ENCODE measurements at places on chromosomes 4 and X.

- peak; percentile 72 for DNase-seq
Measured at GRCh38 chrX:100409610-100410590, at the start of gene PCDH19. TSS of gene PCDH19 (minus strand) at chrX:100410273. CDS start at chrX:100408597, 1,676 bp downstream.

DNA sequence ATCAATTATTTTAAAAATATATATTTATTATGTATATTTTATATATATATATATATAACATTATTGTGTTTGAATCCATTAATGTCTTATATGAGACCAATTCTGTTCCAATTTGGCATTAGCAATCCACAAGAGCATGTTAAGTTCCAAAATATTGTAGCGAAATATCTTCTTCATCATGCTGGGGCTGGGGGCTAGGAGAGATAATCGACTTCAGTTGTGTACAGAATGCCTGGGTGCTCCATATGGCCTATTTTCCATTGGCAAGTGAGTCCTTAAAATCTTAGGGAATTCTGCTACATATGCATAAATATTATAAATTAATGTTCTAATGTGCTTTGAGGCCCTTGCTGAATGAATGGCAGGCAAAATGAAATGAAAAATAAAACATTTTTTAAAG is 117.7 kb downstream of the PCDH7 start:
- no peak for DNase-seq

DNA sequence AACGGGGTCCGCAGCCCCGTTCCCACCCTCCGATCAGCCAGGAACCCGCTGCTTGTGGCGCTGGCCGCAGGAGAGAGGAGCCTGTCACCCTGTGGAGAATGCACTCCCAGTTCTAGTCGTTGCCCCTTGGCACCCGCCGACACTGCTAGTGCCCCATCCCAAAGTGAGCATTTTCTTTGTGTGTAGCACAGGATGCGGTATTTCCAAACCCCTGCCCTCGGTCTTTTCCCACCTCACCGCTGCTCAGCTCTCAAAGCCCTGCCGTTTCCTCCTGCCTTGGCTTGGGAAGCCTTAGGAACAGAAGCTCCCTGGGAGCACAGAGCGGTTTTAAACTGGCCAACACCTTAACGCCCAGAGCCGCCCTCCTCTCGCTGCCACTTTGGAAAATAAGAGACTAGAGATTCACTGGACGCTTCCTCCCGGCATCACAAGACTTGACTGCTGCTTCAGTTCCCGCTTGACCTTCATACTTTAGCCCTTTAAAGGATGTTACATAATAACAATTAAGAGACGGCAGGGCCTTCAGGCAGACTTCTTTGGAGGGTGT is 772 bp downstream of the CYP4V2 start:
- DNase-seq, result no peak

- DNase-seq, result no peak
Measured at GRCh38 chr4:107578321-107578720, 141.7 kb downstream of the PAPSS1 start.

DNA sequence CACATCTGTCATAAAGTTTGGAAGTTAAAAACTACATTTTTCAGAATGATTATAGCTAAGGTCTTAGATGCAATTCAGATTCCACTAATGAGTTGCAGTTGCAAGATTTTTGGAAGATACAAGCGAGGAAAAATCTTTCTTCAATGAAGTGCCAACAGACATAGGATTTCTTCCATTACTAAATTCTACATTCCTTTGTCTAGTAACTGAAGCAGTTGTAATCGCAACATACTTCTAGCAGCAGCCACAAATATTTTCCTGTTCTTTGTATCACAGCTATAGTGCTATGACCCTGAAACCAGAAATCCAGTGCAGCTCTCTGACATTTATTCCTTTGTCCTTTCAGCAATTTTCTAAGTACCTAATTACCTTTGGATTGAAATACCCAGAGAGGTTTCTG is 225.2 kb upstream of the SLIT2 start:
- no peak for DNase-seq

GRCh38 chr4:23805450-23805851 is 84.4 kb downstream of the PPARGC1A start:
- DNase-seq, result no peak

DNA sequence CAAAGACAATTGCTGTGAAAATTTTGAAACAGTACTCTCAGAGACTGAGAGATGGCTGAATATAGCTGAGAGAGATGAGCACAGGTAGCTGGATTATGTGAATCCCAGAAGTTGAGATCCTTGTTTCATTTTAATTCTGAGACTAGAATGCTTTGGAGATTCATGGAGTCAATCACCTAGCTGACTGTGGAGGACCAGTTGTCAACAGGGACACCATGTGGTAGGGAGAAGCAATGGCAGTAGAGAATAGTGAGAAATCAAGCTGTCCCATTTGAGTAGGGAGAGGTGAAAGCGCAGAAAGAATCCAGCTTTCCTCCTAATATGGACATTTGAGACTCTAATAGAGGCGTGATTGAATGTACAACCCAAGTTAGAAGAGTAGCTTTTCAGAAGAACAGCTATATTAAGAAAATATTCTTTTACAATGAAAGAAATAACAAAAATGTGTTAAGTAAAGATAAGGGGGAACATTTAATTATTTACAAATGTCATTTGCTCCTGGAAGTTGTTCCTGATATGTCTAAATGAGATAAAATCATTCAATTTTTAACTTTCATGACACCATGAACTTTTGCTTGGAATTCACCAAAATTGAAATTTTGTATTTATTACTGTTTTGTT is 30.3 kb upstream of the GLRB start:
- DNase-seq, result no peak

DNA sequence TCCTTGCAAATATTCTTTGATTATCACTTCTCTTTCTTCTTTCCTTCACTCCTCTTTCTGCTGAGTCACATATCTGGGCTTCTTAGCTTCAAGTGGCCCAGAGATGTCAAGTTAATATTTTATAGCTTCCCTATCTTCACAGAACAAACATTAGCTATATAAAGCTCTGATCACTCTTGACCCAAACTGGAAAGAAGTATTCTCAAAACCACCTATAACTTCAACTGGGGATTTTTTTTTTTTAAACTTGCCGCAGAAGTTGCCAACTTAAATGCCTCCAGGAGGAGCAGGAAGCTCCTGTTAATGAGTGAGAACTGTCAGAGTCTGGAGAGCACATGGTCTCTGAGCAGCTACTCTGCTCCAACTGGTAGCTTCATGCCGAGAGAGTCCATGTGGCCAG is 233.3 kb upstream of the EDNRA start:
- no peak for DNase-seq

DNA sequence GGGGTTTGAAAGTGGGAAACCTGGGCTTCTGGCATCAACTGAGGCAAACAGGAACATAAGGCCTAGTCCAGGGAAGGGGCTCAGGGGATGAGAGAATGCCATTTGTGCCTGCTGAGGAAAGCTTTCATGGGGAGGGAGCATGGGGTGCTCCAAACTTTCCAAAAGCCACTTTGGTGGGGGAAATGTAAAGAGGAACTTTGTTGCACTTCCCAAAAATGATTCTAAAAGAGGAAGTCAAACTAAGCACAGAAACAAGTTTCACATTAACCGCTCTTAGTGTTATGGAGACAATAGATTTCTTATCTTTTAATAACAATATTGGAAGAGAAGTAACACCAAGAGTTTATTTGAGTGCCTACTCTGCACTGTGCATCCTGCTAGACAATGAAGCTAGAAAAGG is 32.3 kb downstream of the GAB3 start:
- no peak for DNase-seq

GRCh38 chrX:10102046-10102704 is 54.6 kb upstream of the CLCN4 start:
- DNase-seq, result no peak

DNA sequence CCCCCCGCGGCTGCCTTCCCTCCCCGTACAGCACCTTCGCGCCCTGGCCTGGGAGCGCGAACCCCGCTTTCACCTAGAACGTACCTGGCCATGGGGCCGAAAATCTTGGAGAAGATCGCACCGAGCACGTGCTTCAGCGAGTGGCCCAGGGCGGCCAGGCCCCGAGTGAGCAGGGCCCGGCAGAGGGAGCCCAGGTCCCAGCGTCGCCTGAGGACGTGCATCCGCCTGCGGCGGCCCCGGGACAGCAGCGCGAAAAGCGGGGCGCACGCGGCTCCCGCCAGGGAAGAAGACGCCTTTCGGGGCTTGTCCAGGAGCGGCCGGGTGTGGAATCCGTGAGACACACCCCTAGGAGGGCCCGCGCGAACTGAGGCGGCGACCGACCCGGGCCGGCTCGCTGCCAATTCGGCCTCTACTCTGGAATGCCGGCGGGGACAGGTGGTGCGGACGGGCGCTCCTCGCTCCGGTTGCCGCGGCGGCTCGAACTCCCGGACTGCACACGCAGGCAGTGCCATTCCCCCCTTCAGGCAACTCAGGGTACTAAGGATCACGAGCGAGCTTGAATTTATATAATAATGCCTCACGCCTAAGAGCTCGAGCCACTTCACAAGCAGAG is at the start of gene HS6ST2:
Gene HS6ST2 (minus strand): TSS at position 539 of the 613 bp plus-strand sequence.
- no peak for DNase-seq

DNA sequence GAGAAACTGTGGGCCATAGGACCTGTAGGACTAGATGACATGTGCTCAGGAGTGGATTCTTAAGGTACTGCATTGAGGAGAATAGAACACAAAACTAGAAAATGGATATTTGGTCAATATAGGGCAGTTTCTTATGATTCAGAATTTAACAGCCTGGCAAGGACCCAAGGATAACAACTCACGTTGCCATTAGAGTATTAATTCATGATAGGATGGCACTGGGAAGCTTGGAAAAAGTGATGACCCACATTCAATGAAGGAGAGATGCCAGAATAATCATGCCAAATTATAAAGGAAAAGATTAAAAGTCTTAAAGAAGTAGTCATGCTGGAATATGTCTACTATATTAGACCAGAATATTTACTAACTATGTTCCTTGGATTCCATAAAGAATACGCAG is 594.5 kb downstream of the ANKRD50 start:
- no peak for DNase-seq

DNA sequence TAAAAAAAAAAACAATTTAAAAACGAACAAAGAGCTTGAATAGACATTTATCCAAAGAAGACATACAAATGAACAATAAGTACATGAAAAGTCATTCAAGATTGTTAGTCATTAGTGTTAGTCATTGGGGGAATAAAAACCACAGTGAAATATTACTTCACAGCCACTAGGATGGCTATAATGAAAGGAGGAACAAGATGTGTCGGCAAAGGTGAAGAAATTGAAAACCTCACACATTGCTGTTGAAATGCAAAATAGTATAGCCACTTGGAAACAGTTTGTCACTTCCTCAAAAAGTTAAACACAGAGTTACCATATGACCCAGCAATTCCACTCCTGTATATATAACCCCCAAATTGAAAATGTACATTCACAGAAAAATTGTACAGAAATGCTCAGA is 45.2 kb upstream of the SLC39A8 start:
- no peak for DNase-seq

- no peak for DNase-seq
Measured at GRCh38 chr4:68904786-68905185, 46.8 kb downstream of the UGT2A3 start.

- DNase-seq, result no peak
Measured at GRCh38 chr4:98496152-98496845, 162.1 kb downstream of the TSPAN5 start.

All from D721Med (cell line).